G401 (cell line): ENCODE measurements at places on chromosomes 1 and 21.

- no peak for DNase-seq
These were observed 1331.1 kb downstream of the MRPL39 start for GRCh38 chr21:24276204-24276603.

DNA sequence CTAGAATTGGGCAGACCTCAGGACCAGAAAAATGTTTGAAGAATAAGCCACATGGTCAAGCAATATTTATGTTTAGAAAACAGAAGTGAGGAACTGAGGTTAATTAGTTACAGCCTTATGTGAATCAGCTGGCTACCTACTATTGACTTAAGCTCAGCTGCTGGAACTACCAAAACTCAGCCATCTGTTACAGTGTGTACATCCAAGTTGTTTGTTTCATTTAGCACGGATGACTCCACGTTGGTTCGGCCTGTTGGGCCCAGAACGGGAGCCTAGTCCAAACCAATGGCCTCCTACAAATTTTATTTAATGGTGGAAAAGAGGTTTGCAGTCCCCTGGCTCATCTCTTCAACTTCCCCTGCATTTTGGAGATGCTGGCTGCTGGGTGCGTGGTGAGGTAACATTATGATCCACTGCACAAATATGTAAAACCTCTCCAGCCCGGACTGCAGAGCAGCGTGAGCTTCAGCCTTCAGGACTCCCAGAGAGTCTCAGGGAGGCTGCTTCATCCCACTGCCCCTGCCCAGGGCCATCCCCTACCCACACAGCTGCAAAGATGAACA is 143.4 kb downstream of the ZZZ3 start:
- DNase-seq = no peak

- DNase-seq = no peak
These were observed 133.8 kb downstream of the PTPRC start for GRCh38 chr1:198772626-198773025.

DNA sequence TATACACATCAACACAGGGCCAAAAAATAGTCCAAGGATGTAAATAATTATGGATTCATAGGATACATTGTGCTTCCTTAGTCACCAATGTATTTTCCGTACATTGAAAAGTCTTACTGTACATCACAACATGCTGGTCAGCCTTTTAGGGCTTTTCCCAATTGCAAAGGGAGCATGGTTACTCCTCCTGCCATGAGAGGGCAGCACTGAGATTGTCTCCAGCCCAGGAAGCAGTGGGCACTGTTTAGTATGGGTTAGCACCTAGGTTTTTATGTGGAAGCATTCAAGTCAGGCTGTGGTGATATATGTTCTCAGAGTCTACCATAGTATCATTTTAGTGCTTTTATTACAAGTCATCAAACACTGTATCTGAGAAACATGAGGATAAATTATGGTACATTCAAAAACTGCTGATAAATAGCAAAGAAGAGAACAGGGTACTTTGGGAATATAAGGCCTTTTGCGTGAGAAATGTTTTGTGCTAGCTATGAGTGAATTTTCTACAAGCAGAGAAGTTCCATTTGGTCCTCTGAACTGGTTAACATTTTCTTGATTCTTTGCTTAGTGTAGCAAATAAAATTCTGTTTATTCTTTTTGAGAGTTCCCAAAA is 34.0 kb downstream of the ST6GALNAC5 start:
- DNase-seq = peak; percentile 12

GRCh38 chr1:18532390-18533170 is 51.9 kb downstream of the KLHDC7A start:
- DNase-seq = no peak

GRCh38 chr1:28199328-28200233 is 23.1 kb upstream of the PTAFR start:
- DNase-seq = no peak

GRCh38 chr21:45871616-45872236 is 109.8 kb upstream of the COL6A1 start:
- no peak for DNase-seq

DNA sequence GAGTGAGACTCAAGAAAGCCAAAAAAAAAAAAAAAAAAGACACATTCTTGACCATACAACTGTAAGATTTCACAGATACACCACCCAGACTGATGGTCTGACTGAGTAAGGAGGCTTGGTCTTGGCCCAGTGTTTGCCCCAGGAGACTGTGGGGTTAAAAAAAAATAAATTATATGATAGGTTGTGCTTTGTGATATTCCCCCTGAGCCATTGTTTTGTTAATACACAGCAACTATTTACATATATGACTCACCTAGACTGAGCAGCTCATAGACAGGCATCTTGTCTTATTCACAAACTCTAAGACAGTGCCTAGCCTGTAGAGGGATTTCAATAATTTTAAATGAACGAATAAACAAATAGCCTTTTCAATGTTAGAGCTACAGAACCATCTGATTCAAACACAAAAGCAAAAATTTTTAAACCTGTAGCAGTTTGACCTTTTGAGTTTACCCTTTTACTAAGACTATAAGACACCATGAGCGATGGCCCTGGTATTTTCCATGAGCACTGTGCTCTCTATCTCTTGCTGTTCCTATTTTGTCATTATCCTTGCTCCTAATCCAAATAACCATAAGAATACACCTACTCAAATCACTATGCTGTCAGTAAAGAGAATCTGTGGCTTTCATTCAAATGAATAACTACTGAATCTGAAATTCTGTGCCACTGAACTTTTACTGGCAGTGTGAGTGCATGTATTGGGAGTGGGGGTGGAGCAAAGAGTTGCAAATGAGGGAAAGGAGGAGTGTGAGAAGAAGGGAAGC is 199.4 kb upstream of the PTBP2 start:
- no peak for DNase-seq

- DNase-seq = no peak
These were observed 17.1 kb downstream of the COL6A2 start for GRCh38 chr21:46114963-46115362.

DNA sequence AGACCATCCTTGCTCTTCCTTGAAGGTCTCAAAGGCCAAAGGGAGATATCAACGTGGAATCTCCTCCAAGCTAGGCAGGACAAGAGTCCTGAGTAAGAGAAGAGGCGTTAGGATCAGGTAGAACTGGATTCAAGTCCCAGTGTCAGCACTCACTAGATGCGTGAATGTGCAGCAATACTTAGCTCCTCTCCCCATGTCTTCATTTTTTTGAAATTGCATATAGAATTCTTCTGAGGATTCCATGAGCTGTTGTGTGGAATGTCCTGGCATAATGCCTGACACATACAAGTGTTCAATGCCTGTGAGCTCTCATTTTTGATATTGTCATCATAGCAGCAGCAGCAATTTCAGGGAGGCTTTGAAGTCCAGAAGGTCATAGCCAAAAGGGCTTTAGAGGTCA is 333.2 kb downstream of the KCNH1 start:
- no peak for DNase-seq

DNA sequence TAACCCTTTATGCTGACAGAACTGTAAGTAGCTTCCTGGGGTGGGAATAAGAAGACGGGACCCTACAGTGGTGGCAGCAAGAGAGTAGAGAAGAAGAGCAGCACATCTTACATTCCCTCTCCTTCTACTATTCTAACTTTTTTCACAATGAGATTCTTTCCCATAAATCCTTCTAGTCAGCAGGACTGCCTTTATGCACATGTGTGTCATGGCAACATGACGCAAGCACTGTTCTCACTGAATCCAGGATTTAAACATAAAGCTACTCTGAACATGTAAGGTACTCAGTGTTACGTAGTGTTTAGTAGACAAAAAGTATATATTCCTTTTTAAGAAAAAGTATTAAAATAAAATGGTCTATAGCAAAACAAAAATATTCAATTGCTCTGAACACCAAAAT is 309.7 kb upstream of the LYPLAL1 start:
- no peak for DNase-seq

GRCh38 chr1:25817840-25818501 is 1.8 kb upstream of the MTFR1L start:
- DNase-seq = no peak

DNA sequence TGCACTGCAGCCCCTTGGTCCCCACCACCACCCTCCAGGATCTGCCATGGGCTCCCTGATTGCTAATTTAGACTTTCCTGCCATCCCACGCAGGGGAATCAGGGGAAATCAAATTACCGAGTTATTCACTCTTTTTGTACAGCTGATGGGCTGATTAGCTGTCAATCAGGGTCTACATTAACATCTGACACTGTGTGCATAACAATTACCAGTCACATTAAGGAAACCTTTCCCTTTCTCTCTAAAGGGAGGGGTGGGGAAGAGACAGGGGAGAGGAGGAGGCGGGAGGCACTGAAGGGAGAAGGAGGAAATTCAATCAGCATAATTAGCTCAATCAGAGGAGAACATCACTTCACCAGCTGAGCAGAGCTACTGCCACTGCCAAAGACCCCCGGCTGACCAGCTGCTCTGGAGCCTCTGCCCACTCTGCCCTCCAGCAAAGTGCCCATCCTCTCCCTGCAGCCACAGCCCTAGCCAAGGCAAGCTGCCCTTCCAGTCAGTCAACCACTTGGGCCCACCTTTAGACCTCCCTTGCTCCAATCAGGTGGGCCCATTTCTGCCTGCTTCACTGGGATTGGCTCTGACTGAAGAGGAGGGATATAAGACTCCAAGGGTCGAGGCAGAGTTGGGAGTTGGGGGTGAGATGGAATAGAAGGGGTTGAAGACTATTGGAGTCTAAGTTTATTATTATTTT is 199.3 kb upstream of the ZC3H12A start:
- DNase-seq = no peak

- DNase-seq = no peak
These were observed 144.1 kb downstream of the CENPF start for GRCh38 chr1:214747050-214747635.

DNA sequence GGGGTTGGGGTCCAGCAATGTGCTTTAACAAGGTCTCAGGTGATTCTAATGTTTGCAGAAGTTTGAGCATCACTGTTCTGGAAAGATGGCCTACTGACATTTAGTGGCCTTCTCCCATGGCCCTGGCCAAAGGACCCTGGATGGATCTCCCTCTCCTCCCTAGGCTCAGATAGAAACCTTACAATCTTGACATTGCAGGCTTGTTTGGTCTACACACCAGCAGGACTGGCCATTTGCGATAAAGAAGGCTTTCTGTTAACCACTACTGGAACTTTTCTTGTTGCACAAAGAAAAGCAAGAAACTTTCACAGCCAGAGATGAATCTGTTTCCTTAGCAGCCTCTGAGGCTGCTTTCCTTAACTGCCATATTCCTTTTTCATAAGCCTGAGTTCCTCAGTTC is 6.2 kb downstream of the DNALI1 start:
- DNase-seq = no peak

DNA sequence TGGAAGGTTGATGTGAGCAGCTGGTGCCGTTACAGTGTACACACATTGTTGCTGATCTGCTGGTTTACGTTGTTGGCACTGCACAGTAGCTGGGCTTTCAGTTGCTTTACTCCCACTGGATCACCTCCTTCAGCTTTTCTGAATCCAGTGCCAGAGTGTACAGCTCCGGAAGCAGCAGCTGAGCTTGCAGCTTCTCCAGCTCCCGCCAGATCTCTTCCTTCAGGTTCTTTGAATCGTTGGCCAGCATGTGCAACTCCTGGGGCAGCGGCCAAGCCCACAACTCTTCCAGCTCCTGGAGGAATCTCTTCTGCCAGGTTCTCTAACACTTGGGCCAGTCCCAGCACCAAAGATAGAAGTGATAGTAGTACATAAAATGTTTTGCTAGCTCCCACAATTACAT is 149.7 kb upstream of the RRP15 start:
- no peak for DNase-seq

GRCh38 chr1:110430366-110430765 is 20.6 kb upstream of the PROK1 start:
- no peak for DNase-seq

DNA sequence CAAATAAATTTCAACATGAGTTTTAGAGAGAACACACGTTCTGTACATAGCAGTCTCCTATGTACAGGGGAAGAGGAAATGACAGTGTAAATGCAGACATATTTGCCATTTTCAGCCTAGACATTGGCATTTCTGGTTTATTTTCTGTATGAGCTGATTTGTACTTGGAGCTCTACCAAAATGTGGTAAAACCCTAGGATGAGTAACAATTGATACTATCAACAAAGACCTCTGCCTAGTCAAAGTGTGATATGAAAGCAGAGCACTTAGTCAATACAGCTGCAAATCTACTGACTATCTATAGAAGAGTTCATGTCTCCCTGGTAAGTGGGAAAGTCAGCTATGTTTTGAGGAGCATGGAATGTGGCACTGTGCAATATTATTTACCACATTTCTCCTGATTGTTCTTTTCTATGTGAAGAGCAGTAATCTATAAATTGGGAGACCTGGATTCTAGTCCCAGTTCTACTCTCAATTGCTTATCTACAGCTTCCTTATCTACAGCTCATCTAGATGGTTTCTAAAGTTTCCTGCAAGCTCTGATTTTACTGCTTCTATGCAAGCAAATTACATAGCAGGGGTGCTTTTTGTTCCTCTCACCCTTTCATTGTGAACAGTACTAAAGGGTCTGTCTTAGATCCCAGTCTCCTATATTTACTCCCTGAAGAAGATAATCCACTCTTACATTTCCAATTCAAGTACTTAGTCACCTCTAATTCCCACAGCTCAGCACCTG is 334.2 kb downstream of the NTNG1 start:
- no peak for DNase-seq

DNA sequence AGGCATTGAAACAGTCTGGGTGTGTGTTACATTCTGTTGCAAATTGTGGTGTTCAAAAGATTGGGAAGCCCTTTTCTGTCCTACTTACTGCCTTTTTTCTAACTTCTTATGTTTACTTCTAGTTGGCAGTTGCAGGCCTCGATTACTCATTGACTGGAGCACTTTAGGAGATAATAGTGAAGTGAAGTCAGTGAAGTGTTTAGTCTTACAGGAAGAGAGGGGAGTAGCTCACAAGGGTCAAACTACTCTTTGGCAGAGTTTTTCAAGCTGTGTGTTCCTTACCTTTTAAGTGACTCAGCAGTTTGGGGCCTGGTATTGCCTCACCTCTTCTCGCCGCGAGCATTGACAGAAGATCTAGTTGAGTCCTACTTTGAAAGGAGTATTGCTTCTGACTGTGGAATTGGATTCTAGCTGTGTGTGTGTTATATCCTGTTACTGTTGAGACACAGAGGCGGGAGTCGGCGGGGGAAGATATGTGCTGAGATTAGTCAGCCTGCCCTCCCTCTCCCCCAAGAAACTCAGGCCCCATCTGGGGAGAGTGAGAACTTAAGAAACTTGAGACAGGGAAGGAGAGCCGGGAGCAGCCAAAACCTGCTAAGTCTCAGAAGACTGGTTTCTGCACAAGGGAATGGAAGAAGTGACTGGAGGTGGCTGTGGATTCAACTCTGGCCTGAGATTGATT is 19.3 kb downstream of the AHCYL1 start:
- no peak for DNase-seq

DNA sequence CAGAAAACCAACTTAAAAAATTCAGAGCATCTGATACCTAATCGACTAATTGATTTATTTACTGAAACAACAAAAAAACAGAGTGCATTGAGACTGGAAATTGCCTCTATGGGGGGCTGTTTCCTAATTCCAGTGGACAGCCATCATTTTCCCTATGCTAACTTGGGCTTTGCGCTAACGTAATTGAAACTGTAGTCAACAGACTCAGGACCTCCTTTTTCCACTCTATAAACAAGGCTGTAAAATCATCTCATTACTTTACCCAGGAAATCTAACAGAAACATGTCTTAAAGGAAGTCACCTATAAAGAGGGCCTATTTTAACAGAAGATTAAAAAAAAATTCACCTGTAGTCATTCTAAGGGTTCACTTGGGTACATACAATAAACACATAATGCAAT is 2.1 kb downstream of the ERG start:
- no peak for DNase-seq

GRCh38 chr1:243415663-243416408 is 160.0 kb downstream of the SDCCAG8 start:
- DNase-seq = peak; percentile 90
